ENCODE measurements at places on chromosomes 5 and 9.

DNA sequence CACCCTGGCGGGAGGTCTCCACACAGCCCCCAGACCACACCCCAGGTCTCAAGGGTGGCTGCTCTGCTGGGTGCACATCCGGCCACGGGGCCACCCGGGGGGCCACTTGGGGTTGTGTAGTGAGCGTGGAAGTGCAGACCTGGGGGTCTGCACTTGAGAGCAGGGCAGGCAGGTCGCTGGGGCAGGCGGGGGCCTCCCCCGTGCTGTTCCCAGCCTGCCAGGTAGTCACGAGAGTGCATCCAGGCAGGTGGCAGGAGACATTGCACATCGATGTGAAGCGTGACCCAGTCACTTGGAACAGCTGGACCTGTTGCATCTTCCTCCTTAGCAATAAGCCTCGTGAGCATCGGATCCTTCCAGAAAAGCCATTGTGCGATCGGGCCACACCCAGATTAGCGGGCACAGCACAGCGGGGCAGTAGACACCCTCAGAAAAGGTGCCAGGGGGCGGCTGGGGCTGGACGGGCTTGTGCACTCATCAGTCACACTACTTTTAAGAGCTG lies 4.8 kb upstream of the ENTPD8 start:
- DNase-seq = no peak

- DNase-seq = no peak
Observed at GRCh38 chr5:115351356-115352195, 55.1 kb upstream of the CCDC112 start.

DNA sequence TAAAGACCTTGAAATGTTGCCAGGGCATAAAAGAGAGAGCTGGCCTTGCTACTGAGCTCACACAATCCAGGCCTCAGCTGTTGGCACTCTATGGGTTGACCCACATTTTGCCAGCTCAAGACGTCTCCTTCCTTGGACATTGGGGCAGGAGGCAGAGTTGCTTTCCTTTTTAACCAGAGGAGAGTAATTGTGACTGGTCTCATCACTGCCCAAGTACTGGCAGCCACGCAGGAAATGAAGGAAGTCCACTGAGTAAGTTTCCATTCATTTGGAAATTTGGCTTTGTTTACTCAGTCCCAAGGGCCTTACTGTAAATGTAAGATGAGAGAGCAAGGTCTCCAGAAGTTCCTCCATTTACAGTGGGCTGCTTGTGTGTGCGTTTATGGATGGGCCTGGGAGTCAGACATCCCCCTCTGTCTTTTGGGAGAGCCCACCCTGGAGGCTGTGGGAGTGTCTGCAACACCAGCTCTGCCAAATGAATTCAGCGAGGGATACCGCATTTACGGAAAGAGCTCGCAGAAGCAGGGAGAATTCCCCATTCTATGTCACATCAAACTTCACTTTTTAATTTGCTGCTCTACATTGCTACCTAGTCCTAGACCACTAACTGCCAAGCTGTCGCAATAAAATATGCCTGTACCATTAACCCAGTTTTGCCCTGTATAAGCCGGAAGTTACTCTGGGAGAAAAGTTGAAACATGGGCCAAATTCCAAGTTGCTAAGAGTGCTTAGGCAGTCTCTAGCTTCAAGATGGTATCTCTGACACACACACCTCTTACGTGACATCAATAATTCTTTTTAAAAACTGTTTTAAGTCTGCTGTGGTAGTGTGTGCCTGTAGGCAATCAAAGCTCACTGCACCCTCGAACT lies 24.5 kb upstream of the PDZD2 start:
- no peak for DNase-seq

DNA sequence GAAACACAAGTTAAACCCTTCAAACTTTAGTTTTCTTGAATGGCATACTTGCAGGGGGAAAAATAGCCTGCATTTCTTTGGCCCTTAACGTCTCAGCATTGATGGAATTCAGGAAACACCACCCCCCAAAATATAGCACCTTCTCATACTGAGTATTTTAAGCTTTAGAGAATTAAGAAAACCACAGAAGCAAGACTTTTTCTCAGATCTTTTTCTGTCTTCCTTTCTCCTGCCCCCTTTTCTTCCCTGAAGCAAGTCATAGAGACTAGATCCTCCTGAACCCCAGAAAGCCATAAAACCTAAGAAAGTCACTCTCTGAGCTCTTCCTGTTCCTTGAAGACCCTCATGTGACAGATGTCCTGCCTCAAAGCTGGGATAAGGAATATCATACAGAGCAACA lies 1069.9 kb downstream of the EFNA5 start:
- DNase-seq = no peak

DNA sequence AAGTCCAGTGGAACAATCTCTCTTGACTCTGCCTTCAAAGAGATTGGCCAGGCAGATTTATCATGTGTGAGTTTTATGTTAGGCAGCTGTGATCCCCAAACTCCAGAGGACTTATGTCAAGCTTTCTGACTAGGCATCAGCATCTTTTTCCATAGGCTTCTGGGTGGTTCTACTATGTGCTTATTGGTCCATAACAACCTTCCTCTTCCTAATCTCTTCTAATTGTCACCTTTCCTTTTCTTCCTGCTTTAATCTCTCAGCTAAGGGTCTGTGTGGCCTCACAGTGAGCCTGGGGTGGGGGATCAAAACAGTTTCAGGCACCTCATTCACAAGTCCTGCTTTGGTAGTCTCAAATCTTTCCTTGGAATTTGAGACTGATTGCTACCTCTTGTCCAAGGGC lies 170.9 kb upstream of the CHD1 start:
- no peak for DNase-seq

DNA sequence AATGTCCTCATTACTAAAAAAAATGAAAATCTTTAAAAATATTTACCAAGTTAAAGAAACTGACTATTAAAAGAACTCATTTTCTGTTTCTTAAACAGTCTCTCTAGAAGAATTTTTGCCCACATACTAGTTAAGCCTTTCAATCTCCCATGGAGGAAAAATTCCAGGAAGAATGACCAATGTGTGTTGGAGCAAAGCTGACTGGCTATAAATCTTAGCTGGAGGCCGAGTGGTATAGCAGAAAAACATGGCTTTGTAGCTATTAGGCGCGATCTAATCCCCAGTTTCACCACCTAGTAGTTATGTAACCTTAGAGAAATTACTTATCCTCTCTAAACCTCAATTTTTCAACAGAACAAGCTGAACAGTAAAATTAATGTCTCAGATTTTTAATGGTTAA lies 135.5 kb upstream of the PRLR start:
- no peak for DNase-seq

DNA sequence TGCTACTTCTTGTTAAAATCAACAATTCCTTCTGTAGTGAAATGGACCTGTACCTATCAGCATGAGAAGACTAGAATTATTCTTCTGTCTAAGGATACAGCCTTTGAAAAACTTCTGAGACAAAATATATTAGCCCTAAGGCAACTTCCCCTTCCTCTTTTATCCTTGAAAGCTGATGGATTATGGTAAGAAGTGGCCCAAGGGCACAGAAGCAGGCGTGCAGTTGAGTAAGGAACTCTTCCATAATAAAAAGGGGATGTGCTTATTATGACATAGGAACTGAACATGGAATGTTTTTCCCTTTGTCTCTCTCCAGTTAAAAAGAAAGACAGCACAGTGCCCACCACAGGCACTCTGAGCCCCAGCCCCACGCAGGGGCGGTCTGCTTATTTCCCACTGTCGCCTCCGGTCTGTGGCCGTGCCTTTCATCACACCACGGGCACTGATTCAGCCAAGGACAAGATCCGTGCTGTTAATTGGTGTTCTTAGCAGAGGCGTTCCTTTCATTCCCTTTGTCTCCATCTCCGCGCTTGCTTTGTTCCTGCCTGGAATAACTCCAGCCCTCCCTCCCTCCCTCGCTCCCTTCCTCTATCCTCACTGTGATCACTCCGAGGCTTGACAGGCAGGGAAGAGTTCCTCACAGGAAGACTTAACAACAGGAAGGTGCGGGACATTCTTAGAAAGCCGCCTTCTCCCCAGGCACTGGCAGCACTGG lies 135.9 kb upstream of the OTULINL start:
- DNase-seq = no peak

- DNase-seq = no peak
Observed at GRCh38 chr5:165272436-165272835, 1767.0 kb downstream of the MAT2B start.

- peak; percentile 26 for DNase-seq
Observed at GRCh38 chr5:150789943-150790611, 11.5 kb downstream of the SMIM3 start.

- no peak for DNase-seq
Observed at GRCh38 chr5:143037071-143037470, 266.9 kb downstream of the ARHGAP26 start.

Data from stimulated activated CD8-positive, alpha-beta memory T cell treated with anti-CD3 and anti-CD28 coated beads, Interleukin-4, amount 100 ng/mL, for 1 hour (primary cell).